ENCODE measurements at places on chromosomes 3 and 15.

- no peak for DNase-seq
Observed at GRCh38 chr3:87045473-87045872, 54.5 kb upstream of the VGLL3 start.

GRCh38 chr3:189404024-189404423, 227.2 kb upstream of the TP63 start:
- no peak for DNase-seq

- DNase-seq: peak; percentile 35
Observed at GRCh38 chr3:190183121-190183520, 62.4 kb upstream of the P3H2 start.

DNA sequence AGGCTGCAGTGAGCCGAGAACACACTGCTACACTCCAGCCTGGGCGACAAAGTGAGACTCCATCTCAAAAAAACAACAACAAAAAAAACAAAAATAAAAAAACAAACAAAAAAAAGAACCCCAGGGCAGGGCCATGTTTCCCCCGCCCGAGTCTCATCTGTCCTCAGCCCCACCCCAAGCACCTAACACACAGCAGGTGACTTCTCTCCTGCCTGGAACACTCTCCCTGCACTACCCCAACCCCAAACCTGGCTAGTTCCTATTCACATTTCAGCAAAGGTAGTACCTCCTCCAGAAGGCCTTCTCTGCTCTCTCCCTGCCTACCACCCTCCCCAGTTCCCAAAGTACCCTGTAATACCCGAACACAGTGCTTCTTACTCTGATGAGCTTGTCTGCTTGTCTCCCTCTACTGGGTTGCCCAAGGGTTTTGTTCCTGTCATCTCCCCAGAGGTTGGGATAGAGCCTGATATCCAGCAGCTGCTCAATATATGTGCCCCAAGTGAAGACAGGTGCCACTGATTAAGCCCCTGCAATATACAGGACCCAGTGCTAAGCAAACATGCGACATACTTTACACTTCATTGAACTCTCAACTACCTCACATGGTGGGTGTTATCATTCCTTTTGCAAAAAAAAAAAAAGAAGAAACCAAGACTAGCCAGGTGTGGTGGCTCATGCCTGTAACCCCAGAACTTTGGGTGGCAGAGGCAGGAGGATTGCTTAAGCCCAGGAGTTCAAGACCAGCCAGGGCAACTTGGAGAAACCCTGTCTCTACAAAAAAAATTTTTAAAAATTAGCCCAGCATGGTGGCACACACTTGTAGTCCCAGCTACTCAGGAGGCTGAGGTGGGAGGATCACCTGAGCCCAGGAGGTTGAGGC, 103.6 kb downstream of the DAPK2 start:
- no peak for DNase-seq

GRCh38 chr3:175512700-175513099, 653.6 kb downstream of the NAALADL2 start:
- no peak for DNase-seq

DNA sequence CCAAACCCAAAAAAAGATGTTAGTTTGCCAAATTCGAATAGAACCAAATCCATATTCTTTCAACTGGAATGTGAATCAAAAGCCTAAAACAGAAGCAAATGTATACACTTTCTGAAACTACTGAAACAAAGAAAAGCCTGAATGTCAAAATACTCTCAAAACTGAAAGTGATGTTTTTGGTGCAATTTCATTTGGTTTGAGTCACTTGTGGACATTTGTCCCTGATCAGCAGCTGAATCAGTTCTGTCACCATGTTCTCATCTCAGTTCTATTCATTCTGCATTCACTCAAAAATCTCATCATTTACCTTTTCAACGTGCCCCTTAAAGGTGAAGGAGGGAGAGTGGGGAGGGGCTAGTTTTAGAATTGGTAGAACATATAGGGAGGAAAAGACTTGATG, 266.8 kb downstream of the ABHD5 start:
- peak; percentile 53 for DNase-seq

DNA sequence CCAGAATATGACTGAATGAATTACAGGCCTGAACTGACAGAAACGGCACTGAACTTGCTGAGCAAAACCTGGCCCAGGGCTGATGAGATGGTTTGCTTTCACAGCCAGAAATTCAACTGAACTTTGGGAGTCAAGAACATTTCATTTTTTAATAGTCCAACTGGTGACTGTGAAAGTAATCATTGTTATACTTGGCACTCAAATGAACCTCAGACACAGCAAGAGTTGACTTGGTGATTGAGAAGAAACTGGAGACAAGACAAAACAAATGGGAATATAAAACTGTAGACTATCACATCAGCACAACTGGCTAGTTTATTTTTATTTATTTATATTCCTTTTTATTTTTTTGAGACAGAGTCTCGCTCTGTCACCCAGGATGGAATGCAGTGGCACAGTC, 858.9 kb upstream of the CFAP20DC start:
- DNase-seq: no peak

GRCh38 chr3:50167069-50167840, 12.1 kb downstream of the SEMA3F start:
- DNase-seq: no peak

- DNase-seq: peak; percentile 5
Observed at GRCh38 chr15:67505675-67506572, 15.0 kb upstream of the C15orf61 start.

GRCh38 chr3:100710261-100710968, 1.1 kb downstream of the TFG start:
- peak; percentile 70 for DNase-seq

GRCh38 chr3:13460341-13460736, 19.8 kb upstream of the HDAC11 start:
- no peak for DNase-seq

GRCh38 chr15:59369597-59369996, 3.1 kb downstream of the MYO1E start:
- DNase-seq: peak; percentile 42

DNA sequence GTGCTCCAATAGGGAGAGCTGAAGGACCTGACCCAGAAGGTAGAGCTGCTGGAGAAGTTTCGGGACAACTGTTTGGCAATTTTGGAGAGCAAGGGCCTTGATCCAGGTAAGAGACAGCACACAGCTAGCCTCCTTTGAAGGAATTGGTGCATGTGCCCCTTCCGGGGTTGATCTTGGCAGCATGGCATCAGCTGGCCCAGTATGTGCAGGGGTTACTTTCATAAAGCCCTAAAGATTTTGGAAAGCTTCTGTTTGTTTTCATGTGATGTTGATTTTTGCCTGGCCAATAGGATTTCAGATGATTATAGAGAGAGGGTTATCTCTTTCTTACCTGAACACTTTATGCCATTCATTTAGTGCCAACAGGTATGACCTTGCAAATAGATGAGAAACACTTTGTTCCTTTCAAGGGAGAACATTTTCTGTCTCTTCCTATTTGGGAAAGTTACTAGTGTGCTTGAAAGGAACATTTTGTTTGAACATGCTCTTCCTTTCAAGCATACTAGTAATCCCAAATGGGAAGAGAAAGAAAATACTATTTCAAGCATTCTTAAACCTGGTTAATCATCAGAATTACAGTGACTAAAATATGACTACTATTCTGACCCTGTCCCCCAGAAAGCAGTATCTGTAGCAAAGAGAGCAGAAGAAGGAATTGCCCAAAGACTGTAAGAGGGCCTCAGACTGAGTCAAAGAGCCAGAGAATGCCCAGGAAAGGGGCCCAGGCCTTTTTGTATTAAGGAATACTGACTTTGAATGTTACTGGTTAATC, 7.5 kb downstream of the KNSTRN start:
- DNase-seq: no peak

GRCh38 chr15:58761010-58761388, 10.1 kb upstream of the MINDY2 start:
- no peak for DNase-seq

GRCh38 chr3:99434190-99434589, 204.2 kb upstream of the COL8A1 start:
- DNase-seq: no peak

GRCh38 chr3:24607281-24607680, 112.6 kb upstream of the THRB start:
- no peak for DNase-seq

DNA sequence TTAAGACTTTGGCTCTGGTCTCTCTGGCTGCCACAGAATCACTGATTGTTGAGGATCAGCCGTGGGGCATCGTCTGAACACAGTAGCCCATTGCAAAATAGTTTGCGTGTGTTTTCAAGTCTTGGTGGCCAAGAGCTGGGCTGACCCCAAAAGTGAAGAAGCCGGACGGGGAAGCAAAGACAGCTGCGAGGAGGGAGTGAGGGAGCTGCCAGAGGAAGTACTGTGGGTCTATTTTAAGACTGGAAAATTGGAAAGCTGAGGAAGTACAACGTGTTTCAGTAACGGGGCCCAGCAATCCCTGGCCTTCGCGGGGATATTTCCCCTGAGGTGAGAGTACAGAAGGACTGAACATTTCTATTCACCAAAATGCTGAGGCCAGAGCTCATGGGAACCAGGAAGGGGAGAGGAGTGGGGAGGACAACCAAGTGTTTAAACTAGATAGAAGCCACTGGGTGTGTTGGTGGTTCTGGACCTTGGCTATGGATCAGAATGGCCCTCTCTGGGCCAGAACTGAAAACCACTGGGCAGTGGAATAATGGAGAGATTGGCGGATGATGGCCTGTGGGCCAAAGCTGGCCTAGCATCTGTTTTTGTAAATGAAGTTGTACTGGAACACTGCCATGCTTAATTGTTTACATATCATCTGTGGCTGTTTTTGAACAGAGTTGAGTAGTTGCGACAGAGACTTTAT, 34.1 kb upstream of the LIMD1 start:
- DNase-seq: no peak

DNA sequence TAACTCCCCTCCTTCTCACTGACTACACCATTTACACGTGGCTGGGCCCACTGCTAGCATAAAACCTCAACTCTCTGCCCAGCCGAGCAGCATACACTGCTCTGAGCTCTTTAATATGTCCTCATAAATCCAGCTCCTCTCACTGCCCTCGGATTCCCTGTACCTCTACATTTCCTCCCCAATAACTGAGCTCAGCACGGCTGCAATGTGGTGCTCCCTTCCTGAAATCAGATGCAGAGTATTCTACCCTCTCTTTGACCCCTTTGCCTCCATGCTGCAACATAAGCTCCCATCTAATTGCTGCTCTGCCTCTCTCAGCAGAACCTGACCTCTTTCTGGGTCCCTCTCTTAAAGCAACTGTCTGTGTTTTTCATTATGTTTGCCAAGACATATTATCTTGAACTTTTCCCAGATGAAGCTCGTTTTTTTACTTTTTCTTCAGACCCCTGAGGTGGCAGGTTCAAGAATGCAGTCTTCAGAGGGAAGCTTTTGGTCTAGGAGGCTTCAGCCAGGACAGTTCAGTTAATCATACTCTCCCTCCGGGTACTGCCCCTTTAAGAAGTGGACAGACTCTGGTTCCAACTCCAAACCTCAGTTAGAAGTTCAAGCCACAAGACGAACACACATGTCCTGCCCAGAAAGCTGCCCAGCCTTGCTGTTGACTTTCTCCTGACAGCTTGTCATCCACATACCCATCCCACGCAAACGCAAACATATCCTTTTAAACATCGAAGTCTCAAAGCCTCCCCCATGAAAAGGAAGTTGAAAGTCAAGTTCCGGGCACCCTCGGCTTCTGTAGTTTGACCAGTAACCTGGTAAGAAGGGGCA, 81.1 kb upstream of the NEO1 start:
- no peak for DNase-seq

GRCh38 chr15:78617076-78617475, 3.7 kb downstream of the CHRNA3 start:
- DNase-seq: no peak

GRCh38 chr3:135157045-135157740, 362.1 kb downstream of the EPHB1 start:
- no peak for DNase-seq

DNA sequence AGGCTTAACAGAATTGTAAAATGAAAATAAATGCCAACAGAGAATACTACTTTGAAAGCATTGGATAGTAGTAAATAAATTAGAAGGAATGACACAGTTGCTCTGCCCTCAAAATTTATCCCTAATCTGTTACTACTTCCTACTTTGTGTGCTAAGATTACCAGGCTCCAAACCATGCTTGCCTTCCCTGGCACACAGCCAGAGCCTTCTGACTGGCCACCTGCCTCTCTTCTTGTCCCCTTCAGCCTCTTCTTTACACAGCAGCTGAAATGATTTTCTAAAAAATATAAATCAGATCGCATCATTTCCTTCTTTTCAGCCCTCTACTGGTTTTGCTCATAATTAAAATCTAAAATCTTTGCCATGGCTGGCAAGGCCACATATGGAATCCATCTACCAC, 334.1 kb downstream of the FHIT start:
- DNase-seq: no peak

- peak; percentile 12 for DNase-seq
Observed at GRCh38 chr15:77036537-77037387, 34.1 kb downstream of the TSPAN3 start.

DNA sequence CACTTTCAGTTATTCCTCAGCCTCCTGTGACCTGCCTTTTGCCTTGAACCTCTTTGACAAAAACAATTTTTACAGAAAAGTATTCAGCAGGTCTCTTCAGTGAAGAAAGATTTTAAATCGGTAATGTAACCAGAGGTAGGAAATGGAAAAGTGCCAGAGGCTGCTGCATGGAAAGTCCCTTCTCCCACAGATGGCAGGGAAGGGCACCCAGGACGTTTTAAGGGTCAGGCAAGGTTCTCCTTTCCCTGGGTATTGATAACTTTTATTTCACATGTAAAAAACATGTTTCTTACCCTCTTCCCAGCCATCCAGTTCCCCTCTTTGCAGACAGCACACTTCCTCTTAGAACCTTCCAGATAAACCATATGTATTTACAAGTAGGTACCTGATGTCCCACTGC, 185.6 kb downstream of the OR4M2 start:
- no peak for DNase-seq

DNA sequence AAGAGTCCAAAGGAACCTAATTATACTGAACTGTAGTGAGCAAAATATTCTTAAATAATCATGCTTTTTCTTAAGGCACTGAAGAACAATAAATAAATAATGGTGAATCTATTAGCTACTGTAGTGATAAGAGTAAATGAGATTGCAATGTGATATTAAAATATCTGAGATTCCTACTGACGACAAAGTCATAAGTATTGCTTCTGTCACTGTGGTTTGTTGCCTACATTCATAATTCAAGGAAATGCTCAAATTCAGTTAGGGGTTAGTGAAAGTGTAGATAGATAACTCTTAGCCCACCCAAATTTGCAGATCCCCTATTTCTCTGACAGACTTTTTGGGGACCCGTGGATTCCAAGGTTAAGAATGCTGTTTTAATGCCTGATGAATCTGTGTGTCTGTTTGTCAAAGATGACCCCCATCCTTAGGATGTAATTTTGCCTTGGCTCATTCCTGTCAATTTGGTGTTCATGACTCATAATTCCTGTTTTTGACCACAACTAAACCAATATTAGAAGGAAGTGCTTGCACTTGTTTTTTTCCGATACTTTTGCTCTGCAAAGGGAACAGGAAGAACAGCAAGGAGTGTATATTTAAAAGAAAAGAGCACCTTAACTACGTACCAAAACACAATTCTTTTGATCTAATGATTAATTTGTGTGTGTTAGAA, 86.7 kb downstream of the MAGI1 start:
- DNase-seq: no peak

- no peak for DNase-seq
Observed at GRCh38 chr3:66000506-66000905, 38.2 kb downstream of the MAGI1 start.
